ENCODE measurements at places on chromosomes 1 and 21.

DNA sequence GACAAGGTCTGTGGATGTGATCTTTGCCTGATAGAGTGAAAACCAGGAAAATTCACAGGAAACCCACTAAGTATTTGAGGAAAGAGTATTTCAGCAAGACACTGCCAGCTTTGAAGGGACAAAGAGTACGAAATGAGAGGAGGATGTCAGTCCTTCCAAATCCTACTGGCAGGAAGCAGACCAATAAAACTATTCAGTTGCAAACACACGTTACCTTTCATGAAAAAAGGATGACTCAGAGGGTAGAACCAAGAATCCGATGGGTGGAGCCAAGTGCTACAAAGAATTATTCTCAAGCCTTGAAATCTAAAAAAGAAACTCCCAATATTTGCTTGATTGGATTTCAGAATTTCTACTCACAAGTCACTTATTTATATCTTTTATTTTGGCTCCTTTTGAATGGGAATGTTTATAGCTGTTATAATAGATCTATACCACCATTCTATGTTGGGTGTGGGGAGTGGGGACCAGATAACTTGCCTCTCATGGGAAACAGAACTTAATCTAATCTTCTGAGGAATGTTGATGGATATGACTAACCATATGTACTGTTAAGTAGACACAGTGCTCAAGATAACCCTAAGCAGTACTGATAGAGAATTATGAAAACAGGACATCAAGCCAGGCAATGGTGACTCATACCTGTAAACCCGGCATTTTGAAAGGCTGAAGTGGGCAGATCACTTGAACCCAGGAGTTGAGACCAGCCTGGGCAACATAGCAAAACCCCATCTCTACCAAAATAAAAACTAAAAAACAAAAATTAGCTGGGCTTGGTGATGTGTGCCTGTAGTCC is 19.3 kb upstream of the HEATR1 start:
- DNase-seq: no peak

DNA sequence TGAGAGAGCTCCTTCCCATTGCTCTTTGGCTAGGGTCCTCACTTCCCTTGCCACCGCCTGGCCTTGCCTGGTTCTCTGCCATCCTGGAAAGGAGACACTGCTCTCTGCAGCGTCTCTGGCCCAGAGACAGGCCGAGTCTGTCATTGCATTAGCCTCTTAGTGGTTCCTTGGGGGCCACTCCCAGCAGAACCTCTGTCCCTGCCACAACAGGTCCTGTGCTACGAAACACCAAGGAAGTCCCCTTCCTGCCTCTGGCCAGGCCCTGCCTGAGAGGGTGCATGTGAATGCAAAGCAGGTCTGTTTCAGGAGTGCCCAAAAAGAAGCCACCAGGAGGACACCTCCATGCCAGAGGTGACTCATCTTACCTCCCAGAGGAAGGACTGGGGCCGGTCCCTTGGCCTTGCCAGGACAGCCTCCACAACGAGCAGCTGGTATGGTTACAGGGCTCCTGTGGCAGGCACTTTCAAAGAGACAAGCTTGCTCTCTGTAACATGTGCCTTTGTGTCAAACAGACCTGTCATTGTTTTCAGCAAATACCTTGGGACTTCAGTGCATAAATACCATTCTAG is 59.6 kb downstream of the VPS26C start:
- DNase-seq: no peak

GRCh38 chr1:226149806-226150205 is 36.7 kb downstream of the ACBD3 start:
- DNase-seq: no peak

DNA sequence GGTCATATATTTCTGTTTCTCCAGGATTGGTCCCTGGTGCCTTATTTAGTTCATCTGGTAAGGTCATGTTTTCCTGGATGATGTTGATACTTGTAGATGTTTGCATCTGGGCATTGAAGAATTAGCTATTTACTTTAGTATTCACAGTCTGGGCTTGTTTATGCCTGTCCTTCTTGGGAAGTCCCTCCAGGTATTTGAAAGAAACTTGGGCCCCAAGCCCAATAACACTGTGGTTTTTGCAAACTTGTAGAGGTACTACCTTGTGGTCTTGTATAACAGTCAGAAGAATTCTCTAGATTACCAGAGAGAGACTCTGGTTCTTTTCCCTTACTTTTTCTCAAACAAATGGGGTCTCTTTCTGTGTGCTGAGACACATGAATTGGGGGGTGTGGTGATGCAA is 251.4 kb upstream of the B3GALT2 start:
- DNase-seq: no peak

DNA sequence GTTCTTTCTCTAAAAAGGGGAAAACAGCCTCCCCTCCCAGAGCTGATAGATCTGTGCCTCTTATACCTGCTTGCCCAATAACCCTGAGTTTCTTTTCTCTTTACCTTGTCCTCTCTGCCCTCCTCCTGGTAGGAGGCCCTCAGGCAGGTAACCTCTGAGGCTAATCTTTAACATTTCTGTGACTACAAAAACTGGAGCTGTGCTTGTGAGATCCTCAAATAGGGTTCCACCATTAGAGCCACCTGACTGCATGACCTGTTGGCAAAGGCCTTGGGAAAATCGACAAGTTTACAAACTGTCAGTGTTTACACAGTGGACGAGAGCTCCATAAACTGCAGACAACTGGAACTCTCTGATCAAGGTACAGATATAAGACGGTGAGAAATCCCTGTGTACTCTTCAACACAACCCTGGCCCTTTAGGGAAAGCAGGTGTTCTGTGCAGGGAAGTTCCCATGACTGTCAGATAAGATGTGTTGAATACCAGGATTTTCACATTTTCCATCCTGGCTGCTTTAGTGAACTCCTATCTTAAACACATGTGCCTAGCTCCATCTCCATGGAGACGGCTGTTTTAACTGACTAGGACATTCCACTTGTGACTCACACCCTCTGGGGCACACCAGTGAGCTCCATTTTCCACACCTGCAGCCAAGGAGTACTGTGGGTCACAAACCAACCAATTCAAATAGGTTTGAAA is 38.3 kb downstream of the ECE1 start:
- peak; percentile 84 for DNase-seq

GRCh38 chr1:98827041-98827440 is 165.5 kb downstream of the SNX7 start:
- no peak for DNase-seq

GRCh38 chr1:24868016-24868875 is 61.8 kb downstream of the RUNX3 start:
- DNase-seq: peak; percentile 6

Measured in mucosa of gallbladder (tissue), 1 donor.